8988T (cell line): ENCODE measurements at places on chromosomes 7 and 10.

- no peak for DNase-seq
Observed at GRCh38 chr7:13602036-13602435, 387.4 kb downstream of the ETV1 start.

GRCh38 chr10:6240254-6240653, 37.5 kb downstream of the PFKFB3 start:
- DNase-seq = no peak

DNA sequence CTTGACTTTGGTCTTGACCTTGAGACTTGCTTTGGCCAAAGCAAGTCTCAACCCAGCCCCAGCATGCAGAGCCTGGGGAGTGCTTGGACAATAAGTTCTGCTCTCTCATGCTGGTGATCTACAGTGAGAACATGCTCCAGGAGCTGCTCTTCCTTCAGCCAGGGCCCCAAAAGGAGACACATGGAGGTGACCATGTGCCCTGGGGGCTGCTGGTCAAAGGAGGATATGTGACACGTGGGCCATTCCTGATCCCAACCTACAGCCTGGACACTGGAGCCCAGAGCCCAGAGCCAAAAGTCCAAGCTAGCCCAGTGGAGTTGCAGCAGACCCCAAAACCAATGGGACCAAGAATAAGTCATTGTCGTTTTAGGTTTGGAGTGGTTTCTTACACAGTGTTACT, 78.2 kb upstream of the CHST15 start:
- no peak for DNase-seq

- DNase-seq = no peak
Observed at GRCh38 chr7:140605337-140605736, 35.3 kb downstream of the DENND2A start.

GRCh38 chr10:95877881-95878280, 29.9 kb upstream of the CC2D2B start:
- no peak for DNase-seq
